Retina (tissue), 1 donor: ENCODE measurements at places on chromosomes 13 and 19.

GRCh38 chr19:17719730-17720400 lies 585 bp downstream of the MAP1S start:
- DNase-seq: no peak

DNA sequence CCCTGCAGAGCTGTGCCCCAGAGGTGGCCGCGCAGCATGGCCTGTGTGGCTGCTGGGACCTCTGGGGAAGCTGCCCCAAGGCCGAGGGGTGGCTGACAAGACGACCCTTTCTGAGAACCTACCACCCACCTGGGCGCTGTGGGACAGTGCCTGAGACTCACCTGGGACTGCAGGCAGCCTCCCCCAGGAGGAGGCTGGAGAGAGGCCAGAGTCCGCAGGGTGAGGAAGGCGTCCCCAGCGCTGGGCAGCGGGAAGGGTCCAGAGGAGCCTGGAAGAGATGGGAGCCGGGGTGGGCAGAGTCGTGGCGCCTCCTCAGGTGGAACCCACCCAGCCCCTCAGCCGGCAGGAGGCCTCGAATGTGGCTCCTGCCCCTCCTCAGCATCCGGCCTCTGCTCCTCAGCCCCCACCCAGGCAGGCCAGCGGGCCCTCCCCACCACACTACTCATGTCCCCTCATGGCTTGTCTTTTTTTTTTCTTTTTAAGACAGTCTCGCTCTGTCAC lies 25.3 kb downstream of the CILP2 start:
- DNase-seq: no peak

GRCh38 chr13:92300651-92301050 lies 902.2 kb downstream of the GPC5 start:
- DNase-seq: no peak

GRCh38 chr13:60441761-60442160 lies 44.7 kb downstream of the TDRD3 start:
- DNase-seq: no peak

DNA sequence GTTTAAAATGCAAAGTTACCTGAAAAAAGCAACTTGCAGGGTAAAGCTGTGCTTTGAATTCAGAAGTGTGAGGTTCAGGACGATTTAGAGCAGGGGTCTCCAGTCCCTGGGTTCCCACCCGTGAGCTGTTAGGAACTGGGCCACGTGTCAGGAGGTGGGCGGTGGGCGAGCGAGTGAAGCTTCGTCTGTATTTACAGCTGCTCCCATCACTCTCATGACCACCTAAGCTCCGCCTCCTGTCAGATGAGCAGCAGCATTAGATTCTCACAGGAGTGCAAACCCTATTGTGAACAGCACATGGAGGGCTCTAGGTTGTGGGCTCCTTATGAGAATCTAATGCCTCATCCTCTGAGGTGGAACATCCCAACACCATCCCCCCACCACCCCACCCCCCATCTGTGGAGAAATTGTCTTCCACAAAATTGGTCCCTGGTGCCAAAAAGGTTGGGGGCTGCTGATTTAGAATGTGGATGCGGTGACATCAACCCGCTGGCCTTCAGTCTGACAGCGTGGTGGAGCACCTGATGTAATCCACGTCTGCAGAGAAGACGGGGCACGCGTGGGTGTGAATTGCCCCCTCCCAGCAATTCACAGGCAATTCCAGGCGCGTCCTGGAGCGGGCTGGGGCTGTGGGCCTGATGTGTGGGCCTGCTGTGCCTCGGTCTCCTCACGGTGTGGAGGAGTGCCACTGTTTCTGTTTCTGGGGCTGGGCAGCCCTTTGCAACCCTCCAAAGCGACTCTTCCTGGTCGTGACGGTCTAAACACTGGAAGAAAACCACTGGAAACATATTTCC lies 214.0 kb upstream of the SOX1 start:
- no peak for DNase-seq

DNA sequence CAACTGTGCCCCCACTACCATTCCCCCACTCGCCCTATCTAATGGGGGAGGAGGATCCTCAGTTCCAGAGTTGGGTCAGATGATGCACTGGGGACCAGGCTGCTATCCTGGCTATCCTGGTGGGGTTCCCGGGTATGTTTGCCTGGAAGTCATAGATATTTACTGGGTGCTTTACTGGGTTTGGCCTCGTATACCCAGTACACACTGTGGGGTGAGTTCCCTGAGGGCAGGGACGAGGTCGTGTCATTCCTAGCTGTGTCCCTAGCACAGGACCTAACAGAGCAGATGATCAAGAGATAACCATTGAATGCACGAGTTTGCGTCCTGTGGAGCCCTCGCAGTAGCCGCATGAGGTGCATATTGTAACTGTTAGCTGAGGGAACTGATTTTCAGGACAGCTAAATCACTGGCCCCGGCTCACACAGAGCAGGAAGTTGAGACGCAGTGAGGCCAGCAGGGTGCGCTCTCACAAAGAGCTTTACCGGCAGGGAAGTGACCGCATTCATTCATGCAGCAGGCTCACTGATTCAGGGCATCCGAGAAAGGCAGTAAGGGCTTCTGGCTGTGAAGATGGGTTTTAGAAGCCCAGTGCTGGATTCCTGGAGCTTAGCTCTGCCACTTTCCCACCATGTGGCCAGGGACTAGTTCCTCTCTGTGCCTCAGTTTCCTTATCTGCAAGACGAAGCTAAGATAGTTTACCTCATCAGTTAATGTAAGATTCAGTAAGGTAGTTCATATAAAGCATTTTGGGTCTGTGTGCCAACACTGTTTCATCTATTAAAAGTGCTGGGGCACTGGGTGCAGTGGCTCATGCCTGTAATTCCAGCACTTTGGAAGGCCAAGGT lies 6.0 kb downstream of the RUVBL2 start:
- DNase-seq: peak; percentile 50

DNA sequence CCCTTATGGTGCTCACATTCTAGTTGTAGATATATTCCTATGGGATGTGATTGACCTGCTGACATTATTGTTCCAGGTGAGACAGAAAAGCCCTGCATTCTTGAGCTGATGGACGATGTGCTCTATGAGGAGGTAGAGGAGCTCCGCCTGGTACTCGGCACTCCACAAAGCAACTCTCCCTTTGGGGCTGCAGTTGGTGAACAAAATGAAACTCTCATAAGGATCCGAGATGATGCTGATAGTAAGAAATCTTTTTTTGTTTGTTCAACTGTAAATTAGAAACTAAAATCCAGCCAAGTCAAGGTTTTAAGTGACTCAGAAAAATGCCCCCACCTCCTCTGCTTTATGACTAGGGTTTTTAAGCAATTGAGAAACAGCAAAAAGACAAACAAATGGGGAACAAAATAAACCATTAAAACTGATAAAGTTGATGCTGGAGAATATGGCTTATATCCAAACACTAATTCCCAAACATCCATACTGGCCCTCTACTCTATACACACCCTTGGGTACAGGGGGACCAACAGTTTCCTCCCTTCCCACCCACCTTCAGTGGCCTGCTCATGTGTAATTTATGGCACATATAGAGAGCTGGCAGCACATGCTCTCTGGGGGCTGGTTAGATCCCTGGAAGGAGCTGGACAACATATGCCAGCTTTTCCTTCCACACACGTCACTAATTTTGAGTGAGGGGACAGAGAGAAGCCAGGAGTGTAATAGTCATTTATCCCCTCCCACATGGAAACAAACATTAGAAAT lies 139.6 kb downstream of the STOML3 start:
- no peak for DNase-seq

GRCh38 chr19:42596391-42597072 lies 1.8 kb upstream of the CEACAM8 start:
- peak; percentile 73 for DNase-seq

GRCh38 chr13:69461397-69461796 lies 646.2 kb upstream of the ATXN8OS start:
- DNase-seq: no peak

DNA sequence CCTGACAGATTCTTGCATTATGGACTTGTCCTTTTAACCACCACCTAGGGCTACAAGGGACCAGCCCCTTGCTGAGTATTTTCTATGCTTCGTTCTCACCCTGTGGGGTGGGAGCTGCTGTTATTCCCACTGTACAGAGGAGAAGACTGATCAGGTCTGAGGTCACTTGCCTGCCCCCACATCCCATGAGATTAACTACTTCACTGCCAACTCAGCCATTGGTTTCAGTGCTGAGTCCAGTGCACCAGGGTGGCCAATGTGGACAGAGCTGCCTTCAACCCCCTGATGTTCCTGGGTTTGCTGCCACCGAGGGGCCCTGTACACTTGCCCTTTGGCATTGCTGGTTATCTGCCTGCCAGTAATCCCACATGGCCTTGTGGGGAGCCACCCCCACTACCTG lies 6.9 kb downstream of the PRKACA start:
- no peak for DNase-seq

DNA sequence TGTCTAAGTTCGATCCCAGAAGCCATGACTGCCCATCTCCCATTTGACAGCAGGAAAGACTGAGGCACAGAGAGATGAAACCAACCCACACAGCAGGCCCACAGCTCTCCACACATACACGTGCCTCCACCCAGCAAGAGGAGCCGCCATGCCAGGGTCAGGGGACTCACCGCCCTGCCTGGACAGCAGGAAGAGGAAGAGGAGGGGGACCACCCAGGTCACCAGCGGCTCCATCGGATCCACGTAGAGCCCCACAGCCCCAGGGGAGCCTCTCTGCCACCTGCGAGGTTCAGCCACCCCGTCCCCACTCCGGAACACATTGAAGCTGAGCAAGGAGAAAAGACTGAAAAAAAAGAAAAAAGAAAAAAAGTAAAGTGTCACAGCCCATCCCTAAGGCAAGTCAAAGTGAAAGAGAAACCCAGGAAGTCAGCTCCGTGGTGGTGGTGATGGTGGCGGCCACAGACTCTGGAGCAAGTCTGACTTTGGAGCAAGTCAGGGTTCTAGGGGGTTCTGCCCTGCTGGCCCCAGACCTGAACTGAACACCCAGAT lies at the start of gene IL12RB1:
IL12RB1 (minus strand) TSS at position 345 of the 549 bp plus-strand sequence; CDS start at position 234, 111 bp downstream.
- no peak for DNase-seq

DNA sequence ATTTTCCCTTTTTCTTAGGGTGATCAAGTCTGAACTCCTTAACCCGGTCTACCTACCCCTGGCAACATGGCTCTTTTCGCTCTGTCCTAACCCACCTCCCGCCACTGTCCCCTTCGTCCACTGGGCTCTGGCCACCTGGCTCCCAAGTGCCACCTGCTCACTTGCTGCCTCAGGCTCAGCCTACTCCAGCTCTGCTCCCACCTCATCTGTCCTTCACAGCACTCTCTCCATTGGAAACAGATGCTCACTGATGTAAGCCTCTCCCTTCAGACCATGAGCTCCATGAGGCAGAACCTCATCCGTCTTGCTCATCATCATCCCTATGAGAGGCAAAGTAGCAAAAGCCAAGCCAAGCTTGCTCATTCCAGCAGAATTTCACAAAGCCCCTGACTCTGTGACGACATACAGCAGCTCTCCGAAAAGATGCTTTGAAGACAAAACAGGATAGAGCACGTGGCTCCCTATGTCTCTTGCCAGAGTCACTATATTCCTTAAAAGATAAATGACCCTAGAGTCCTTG lies 35.3 kb upstream of the AMER2 start:
- no peak for DNase-seq

DNA sequence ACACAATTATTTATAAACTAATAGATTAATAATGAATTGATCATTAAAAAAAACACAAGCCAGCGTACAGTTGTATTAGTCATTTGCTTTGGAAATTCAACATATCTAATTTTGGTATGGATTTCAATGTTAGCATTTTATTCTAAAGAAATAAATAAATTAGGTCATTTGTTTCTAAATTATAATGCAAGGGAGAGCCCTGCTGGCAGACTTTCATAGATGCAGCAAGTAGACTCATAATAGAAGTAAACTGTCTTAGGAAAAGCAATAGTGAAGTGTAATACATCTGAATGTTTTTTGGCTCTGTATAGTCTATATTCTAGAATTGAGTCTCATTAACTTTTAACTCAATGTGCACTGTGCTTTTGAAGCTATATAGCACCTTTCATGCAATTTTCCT lies 982.4 kb upstream of the MIR17HG start:
- no peak for DNase-seq

- DNase-seq: no peak
These were observed 34.0 kb downstream of the GARRE1 start for GRCh38 chr19:34288381-34288780.

DNA sequence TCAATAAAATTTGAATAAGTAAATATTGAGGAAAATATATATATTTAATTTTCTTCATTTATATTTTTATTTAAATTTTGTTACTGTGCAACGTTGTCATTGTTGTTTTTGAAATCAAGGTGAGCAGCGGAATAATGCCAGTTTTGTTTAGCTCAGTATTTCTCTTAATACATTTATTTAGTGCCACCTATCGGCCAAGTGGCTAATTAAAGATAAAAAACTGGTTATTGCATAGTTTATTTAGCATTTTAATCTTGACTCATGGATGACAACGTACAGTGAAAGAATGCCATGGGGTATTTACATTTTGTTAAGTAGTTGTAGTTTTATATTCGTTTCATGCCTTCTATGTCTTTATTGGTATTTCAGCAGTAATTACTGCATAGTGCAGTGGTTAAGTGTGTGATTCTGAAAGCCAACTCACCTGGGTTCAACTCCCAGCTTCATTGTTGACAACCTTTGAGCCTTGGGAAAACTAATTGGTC lies 265.9 kb downstream of the MYO16 start:
- DNase-seq: no peak

- no peak for DNase-seq
These were observed 13.0 kb upstream of the STRN4 start for GRCh38 chr19:46759206-46759605.

DNA sequence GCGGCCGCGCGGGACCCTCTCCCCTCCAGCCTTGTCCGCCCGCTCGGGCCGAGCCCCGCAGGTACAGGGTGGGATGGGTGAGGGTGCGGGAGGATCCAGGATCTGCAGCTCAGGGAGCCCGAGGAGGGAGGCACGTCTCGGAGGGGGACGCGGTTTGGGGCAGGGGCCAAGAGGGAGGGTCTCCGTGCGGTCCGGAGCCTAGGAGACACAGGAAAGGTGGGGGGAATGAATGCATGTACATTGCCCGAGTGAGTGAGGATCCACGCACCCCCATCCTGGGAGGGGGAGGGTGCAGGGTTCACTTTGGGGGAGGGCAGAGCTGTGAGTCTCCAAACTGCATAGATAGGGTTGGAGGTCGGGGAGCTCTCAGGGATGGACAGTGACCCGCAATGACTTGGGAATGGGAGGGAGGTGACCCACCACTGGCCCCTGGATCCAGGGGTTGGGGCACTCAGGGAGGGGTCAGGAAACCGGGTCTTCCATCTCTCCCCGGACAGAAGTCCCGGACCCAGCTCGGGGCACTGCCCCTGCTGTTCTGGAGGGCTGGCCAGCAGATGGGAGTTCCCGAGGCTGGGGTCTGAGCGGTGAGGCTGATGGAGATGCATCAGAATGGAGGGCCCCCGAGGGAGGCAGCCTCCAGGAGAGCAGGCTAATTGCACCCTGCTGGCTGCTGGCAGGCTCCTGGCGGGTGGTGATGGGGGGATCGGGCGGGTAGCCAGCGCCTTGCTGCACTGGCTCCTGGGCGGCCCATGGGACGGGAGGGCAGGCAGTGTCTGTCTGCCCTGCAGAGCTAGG lies 547 bp downstream of the KCNN1 start:
- DNase-seq: no peak
